ENCODE measurements at places on chromosomes 6 and 20. TPM values are rescaled to one million over a fixed set of nuclear protein-coding genes. Genes with fewer than 3 reads are reported as not detected.

DNA sequence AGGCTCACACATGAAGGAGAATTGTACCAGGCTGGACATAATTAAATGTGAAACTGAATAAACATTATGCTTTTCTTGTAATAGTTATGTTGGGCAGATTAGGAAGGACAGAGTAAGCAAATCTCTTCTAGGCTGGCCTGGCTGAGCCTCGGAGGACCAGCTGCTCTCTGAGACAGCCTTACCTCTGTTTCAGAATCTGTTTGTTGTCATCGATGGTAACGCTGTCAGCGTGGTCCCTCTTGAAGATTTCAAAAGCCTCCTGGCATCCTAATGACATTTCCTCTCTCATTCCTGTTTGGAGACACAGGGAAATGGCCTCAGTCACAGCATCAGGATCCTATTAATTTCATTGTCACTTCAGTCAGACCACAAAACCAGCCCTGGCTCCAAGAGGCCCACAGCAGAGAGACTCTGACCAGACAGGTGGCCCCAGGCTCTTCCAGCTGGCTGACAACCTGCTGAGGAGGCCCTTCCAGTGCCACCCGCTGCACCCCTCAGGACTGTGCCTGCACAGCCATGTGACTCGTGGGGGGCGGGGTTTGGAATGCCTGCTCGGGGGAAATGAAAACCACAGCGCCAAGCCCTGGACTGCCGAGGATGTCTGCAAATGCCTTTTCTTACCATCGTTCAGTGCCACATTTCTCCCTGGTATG, 108.5 kb upstream of the KCNK16 start:
- no peak for DNase-seq
- H3K27me3 ChIP-seq = peaks cover 3% of the 10 kb centered on the region
- no peak overlapping the region for H3K4me3 ChIP-seq
- H3K36me3 ChIP-seq = no peaks in the 10 kb centered on the region
- no peaks in the 10 kb centered on the region for H3K4me1 ChIP-seq
- H3K27ac ChIP-seq = no peak overlapping the region

GRCh38 chr6:5680095-5680494, 326.6 kb downstream of the NRN1 start:
- H3K4me3 ChIP-seq = peak overlapping the region; percentile 46
- no peaks in the 10 kb centered on the region for H3K27me3 ChIP-seq
- H3K4me1 ChIP-seq = peaks cover 22% of the 10 kb centered on the region

GRCh38 chr20:474581-474980, 12.2 kb upstream of the TBC1D20 start:
- H3K27me3 ChIP-seq = no peaks in the 10 kb centered on the region
- no peak overlapping the region for H3K27ac ChIP-seq
- no peak overlapping the region for H3K4me3 ChIP-seq
- DNase-seq = no peak
- peaks cover 23% of the 10 kb centered on the region for H3K36me3 ChIP-seq

GRCh38 chr6:137799950-137800568, 67.0 kb upstream of the TNFAIP3 start:
- DNase-seq = no peak
- peak overlapping the region; percentile 59 for H3K27ac ChIP-seq
- H3K36me3 ChIP-seq = peaks cover 5% of the 10 kb centered on the region
- H3K4me1 ChIP-seq = peaks cover 50% of the 10 kb centered on the region
- H3K4me3 ChIP-seq = no peak overlapping the region

GRCh38 chr6:109105681-109106080, 10.4 kb downstream of the CEP57L1 start:
- no peak overlapping the region for H3K4me3 ChIP-seq
- H3K27ac ChIP-seq = no peak overlapping the region
- no peaks in the 10 kb centered on the region for H3K27me3 ChIP-seq
- H3K4me1 ChIP-seq = peaks cover 4% of the 10 kb centered on the region

DNA sequence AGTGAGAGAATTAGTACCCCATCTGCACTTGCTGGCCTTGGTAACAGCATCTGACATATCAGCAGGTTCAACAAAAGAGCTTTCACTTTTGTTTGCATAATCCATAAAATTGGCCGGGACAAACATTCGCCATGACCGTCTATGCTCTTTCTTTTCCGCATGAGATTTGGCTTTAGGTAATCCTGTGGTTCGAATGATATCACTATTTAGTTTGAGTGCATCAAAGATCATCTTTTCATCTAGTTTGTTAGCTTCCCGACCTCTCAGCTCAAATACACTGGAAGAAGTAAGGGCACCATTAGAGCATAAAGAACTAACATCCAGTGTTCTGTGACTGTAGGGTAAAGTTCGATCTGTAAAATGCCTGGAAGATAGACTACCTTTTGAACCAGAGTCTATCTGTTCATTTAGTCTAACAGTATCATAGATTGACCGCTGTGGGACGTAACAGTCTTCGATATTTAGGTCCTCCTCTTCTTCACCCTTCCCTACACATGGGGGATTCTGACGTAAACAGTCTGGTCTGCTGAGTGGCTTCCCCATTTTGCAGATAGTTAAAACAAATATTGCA, 101.6 kb downstream of the DST start:
- DNase-seq = no peak
- no peak overlapping the region for H3K4me3 ChIP-seq
- peaks cover 6% of the 10 kb centered on the region for H3K27me3 ChIP-seq

DNA sequence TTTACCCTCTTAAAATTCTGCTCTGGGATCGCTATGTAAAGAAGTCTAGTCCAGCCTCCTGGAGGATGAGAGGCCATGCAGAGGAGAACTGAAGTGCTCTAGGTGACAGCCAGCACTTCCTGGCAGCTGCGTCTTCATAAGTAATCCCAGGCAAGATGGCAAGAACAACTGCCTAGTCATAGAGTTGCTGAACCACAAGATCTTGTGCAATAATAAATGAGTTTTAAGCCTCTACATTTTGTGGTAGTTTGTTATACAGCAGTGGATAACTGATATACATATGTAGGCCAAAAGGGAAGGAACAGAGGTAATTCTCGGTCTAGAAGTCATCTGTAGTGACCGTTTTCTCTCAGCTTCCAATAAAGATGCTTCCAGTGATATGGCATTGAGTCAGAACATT, 103.8 kb upstream of the FLRT3 start:
- H3K27ac ChIP-seq = no peak overlapping the region
- DNase-seq = no peak

DNA sequence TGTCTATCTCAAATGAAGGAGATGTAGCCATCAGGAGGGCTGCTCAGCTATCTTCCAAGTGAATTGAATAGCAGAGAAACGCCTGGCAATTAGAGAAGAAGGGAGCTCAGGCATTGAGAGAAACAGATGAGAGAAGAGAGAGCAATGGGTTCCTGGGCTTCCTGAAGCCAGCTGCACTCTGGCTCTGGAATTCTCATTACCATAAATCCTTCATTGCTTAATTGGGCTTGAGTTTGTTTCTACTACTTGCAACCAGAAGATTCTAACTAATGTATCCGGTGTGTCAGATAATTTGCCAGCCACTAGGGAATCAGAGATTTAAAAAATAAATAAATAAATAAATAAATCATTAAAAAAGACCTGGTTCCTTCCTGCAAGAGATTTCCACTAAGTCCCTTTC, 25.0 kb upstream of the CDKAL1 start:
- no peak overlapping the region for H3K27ac ChIP-seq
- H3K4me1 ChIP-seq = no peaks in the 10 kb centered on the region
- no peaks in the 10 kb centered on the region for H3K36me3 ChIP-seq
- no peak overlapping the region for H3K4me3 ChIP-seq
- H3K27me3 ChIP-seq = peaks cover 8% of the 10 kb centered on the region
- no peak for DNase-seq

GRCh38 chr20:13791540-13792459, 7.0 kb downstream of the NDUFAF5 start:
- H3K27me3 ChIP-seq = no peaks in the 10 kb centered on the region
- peak overlapping the region; percentile 73 for H3K27ac ChIP-seq
- no peak for DNase-seq
- H3K36me3 ChIP-seq = peaks cover 35% of the 10 kb centered on the region
- no peak overlapping the region for H3K4me3 ChIP-seq

DNA sequence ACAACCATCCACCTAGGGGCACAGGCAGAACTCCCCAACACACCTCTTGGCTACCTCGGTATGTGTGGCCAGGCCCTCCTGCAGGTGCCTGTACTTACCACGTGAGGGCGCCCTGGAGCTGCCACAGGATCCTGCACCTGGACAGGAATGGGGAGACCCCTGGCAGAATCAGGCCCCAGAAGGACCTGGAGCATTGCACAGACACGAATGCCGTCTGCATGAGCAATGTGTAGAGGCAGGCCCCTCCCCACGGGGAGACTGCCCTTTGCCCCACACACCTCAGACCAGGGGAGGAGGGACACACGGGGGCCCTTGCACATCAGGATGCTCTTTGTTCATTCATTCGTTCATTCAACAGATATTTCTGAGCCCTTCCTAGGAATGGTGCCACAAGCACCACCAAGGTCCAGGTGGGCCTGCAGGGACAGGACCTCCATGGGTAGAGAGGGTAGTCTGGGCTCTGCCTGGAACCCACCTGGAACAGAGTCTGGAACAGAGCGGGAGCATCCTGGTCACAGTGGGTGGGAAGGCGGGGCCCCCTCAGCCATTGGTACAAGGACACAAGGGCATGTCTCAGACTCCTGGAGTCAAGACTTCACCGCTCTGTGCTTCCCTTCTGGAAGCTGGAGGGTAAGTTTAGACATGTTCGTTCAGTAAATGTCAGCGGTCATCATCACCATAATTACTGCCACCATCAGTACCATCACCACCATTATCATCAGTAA, 32.3 kb downstream of the YTHDF1 start:
- no peak overlapping the region for H3K4me3 ChIP-seq
- H3K4me1 ChIP-seq = no peaks in the 10 kb centered on the region
- H3K27me3 ChIP-seq = peaks cover 12% of the 10 kb centered on the region
- no peaks in the 10 kb centered on the region for H3K36me3 ChIP-seq
- H3K27ac ChIP-seq = no peak overlapping the region

DNA sequence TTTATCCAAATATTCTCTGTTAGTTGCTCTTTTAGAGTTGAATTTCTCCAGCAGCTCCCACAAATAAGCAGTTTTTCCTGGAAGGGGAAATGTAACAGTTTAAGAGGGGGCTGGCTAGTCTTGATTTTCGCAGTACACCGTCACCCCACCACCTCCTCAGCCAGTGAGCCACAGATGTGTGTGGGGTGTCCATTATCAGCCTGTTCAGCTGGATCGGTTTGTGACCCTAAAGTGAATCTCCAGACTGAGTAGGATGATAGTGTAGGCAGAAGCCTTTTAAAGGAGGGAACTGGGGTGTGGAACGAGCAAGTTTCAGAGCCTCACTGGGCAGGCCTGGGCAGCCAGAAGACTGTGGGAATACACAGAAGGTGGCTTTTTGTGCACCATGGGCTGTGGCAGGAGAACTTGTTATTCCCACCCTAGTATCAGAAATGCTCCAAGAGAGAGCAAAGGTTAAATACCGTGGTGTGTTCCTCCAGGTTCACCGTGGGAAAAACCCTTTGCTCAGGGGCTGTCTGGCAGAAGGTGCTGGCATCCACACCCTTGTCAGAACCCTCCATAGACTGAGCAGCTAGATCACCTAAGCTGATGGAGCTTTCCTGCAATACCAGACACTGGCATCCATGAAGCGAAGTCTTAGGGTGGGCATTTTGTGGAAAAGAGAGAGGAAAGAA, 230.9 kb upstream of the MOCS1 start:
- H3K4me3 ChIP-seq = no peak overlapping the region
- H3K27me3 ChIP-seq = peaks cover 2% of the 10 kb centered on the region
- no peaks in the 10 kb centered on the region for H3K36me3 ChIP-seq
- DNase-seq = no peak

DNA sequence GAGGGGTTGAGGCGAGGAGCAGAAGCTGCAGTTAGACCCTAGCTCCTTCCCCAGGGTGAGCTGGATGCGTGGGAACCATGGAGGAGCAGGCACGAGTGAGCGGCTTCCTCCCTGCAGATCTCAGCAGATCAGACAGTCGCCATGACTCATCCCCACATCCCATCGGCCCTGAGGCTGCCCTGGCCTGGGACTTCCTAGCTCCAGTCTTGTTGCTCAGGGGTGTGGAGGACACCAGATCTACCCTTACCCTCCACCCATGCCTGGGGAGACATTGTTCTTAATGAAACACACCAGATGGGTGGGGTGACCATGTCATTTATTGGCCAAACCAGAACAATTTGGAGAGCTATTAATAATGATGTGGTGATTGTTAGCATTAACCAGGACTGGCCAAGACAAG, 36.3 kb upstream of the TGM2 start:
- no peak overlapping the region for H3K4me3 ChIP-seq
- peaks cover 26% of the 10 kb centered on the region for H3K27me3 ChIP-seq
- no peaks in the 10 kb centered on the region for H3K4me1 ChIP-seq

- no peaks in the 10 kb centered on the region for H3K4me1 ChIP-seq
- H3K27ac ChIP-seq = no peak overlapping the region
- DNase-seq = no peak
- H3K27me3 ChIP-seq = peaks cover 26% of the 10 kb centered on the region
- no peaks in the 10 kb centered on the region for H3K36me3 ChIP-seq
These were observed 187.0 kb downstream of the MTFR2 start for GRCh38 chr6:136063096-136063495.

DNA sequence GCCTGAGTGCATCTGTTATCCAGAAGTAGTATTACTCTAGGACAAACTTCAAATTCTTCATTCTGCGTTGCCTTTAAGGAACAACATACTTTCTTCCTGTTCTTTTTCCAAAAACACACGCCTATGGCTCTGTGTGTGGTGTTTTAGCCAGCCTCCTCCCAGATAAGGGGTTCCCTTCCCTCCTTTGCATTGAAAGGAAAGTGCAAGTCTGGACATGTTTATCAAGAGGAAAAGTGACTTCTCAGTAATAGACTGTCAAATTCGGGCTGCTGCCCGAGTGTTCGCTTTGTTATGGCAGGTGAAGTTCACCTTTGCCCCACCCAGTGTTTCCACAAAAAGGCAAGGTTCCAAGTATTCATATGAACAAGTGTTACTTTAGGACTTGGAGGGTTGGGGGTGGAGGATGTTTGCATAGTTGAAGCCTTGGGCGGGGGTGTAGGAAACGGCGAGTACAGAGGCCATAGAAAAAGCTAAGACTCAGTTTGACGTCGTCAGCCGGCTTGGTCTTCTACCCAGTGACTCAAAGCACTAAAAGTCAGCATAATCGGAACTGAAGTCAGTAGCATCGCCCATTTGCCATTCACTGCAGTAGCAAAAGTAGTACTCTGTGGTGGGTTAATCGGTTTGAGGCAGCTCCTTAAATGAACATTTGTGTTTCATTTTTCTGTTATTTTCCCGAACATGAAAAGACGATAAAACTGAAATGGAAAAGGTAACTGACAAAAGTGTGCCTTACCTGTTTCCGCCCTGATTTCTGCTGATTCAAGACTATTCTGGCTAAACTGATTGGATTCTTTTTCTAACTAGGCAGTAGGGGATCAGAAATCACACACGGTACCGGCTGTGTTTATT, 12.5 kb downstream of the PRDM1 start:
- peak overlapping the region; percentile 94 for H3K27ac ChIP-seq
- peaks cover 29% of the 10 kb centered on the region for H3K36me3 ChIP-seq
- H3K27me3 ChIP-seq = no peaks in the 10 kb centered on the region

Gene SLC2A10
- total RNA-seq = not detected

Gene MACROD2
- total RNA-seq = not detected

Gene PSORS1C2
- total RNA-seq = not detected

Gene SLC22A3
- not detected for total RNA-seq

Gene ADGB
- not detected for total RNA-seq

Gene TDRD6
- total RNA-seq = not detected

Gene SIRPD
- 0.31 TPM for total RNA-seq

Data from activated naive CD8-positive, alpha-beta T cell treated with anti-CD3 and anti-CD28 coated beads, Interleukin-2, amount 10 ng/mL, durations not matched to agents 7 days and 5 days (primary cell).